Panc1 (cell line): ENCODE measurements at places on chromosomes 6 and 20.
A peak's percentile ranks its signal among the peaks of the same experiment; 100 is the strongest.

DNA sequence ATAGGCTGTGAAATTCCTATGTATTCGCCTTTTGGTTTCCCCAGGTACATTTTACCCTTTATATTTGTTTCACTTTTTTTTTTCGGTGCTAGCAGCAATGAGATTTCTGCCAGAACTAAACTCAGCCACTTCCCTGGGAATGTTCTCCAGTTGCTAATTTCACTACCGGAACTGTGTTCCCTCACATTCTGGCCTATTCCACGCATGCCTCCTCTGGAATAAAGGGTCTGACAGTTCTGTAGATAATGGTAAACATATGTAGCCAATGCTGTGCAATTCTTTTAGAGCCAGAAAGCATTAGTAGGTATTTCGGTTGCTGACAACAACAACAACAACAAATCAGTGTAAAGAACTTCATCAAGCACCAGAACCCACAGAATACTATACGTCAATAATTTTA, 96.1 kb upstream of the TBX18 start:
- H3K4me1 ChIP-seq: no peaks in the 10 kb centered on the region
- H3K27ac ChIP-seq: no peak overlapping the region
- DNase-seq: no peak
- no peaks in the 10 kb centered on the region for H3K27me3 ChIP-seq
- no peak overlapping the region for H3K4me3 ChIP-seq
- H3K36me3 ChIP-seq: no peaks in the 10 kb centered on the region

GRCh38 chr6:163183806-163184205, 230.7 kb upstream of the QKI start:
- H3K27ac ChIP-seq: no peak overlapping the region; the same call in 1 of the 2 replicates
- no peaks in the 10 kb centered on the region for H3K36me3 ChIP-seq
- no peak for DNase-seq
- H3K27me3 ChIP-seq: no peaks in the 10 kb centered on the region

GRCh38 chr6:5898563-5898962, 108.2 kb downstream of the NRN1 start:
- no peaks in the 10 kb centered on the region for H3K4me1 ChIP-seq
- no peaks in the 10 kb centered on the region for H3K27me3 ChIP-seq
- no peaks in the 10 kb centered on the region for H3K36me3 ChIP-seq
- H3K4me3 ChIP-seq: no peak overlapping the region

DNA sequence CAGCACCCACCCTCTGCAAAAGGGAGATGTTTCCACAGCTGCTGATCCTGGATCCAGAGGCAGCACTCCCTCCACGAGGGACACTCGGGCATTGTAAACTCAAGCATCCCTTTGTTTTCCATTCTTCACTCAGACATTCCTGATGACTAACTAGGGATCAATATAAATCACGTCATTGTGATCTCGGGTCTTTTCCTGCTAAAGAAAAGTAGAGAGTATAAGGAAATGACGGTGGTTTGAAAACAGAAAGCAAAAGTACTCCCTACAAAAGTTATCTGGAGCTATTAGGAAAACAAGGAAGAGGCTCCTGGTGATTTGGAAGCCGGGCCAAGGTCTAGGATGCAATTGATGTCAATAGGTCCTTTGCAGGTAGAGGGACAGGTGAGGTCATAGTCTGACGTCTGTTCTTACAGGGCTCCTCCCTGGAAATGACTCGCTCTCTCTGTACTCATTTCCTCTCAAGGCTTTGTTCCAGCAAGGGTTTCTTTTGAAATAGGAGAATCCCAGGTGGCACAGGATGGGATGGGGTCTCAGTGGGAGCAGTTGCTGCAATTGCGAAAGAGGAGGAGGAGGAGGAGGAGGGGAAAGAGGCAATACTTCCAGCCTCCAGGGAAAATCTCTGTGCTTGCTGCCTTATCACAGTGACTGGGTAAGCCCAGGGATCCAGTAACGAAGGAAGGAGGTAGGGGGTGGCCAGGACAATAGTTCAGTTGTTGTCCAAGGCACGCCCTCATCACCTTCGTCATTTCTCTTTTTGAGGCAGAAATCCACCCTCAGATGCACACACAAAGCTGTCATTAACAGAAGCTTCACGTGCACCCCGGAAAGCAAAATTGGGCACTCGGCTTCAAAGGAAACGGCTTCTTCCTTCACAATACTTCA, 222.8 kb downstream of the LY86 start:
- H3K4me1 ChIP-seq: peaks cover 5% of the 10 kb centered on the region; the same call in 1 of the 2 replicates
- H3K4me3 ChIP-seq: peak overlapping the region; percentile 43
- no peak overlapping the region for H3K27ac ChIP-seq
- peak; percentile 43 for DNase-seq
- H3K36me3 ChIP-seq: no peaks in the 10 kb centered on the region
- H3K27me3 ChIP-seq: 0 out of 2 replicates have a peak, but pooled peaks cover 2% of the 10 kb centered on the region

GRCh38 chr6:145400508-145400907, 334.8 kb downstream of the EPM2A start:
- no peaks in the 10 kb centered on the region for H3K36me3 ChIP-seq
- H3K4me3 ChIP-seq: no peak overlapping the region
- no peaks in the 10 kb centered on the region for H3K27me3 ChIP-seq
- no peaks in the 10 kb centered on the region for H3K4me1 ChIP-seq
- DNase-seq: no peak

- H3K27me3 ChIP-seq: no peaks in the 10 kb centered on the region
- no peak overlapping the region for H3K4me3 ChIP-seq
- no peak for DNase-seq
- no peak overlapping the region for H3K27ac ChIP-seq
- no peaks in the 10 kb centered on the region for H3K36me3 ChIP-seq
These were observed 350.8 kb downstream of the RNGTT start for GRCh38 chr6:88612631-88613030.

- H3K4me3 ChIP-seq: no peak overlapping the region
- no peaks in the 10 kb centered on the region for H3K36me3 ChIP-seq
- H3K27ac ChIP-seq: no peak overlapping the region
- no peaks in the 10 kb centered on the region for H3K27me3 ChIP-seq
- DNase-seq: no peak
These were observed 526.7 kb upstream of the ADGRB3 start for GRCh38 chr6:68108233-68108835.

DNA sequence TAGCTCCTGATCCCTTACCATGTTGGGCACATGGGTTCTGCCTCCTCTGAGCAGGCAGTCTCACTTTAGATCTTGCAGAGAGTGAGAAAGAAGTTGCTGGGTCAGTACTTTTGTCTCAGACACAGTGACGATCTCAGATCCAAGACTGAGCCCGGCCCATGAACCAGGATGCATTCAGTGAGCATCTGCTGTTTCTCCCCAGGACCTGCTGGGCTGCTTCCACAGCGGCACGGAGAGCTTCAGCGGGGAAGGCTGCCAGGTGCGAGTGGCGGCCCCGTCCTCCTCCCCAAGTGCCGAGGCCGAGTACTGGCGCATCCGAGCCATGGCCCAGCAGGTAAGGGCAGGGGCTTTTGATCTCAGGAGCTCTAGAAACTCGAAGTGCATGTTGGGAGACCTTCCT, 53.9 kb upstream of the SMIM28 start:
- no peak overlapping the region for H3K4me3 ChIP-seq
- DNase-seq: no peak
- no peaks in the 10 kb centered on the region for H3K27me3 ChIP-seq
- no peaks in the 10 kb centered on the region for H3K4me1 ChIP-seq

- H3K4me1 ChIP-seq: no peaks in the 10 kb centered on the region
- DNase-seq: no peak
- no peak overlapping the region for H3K27ac ChIP-seq
- no peaks in the 10 kb centered on the region for H3K36me3 ChIP-seq
- H3K27me3 ChIP-seq: no peaks in the 10 kb centered on the region; the same call in 1 of the 2 replicates
These were observed 18.0 kb downstream of the HECA start for GRCh38 chr6:139152892-139153271.

DNA sequence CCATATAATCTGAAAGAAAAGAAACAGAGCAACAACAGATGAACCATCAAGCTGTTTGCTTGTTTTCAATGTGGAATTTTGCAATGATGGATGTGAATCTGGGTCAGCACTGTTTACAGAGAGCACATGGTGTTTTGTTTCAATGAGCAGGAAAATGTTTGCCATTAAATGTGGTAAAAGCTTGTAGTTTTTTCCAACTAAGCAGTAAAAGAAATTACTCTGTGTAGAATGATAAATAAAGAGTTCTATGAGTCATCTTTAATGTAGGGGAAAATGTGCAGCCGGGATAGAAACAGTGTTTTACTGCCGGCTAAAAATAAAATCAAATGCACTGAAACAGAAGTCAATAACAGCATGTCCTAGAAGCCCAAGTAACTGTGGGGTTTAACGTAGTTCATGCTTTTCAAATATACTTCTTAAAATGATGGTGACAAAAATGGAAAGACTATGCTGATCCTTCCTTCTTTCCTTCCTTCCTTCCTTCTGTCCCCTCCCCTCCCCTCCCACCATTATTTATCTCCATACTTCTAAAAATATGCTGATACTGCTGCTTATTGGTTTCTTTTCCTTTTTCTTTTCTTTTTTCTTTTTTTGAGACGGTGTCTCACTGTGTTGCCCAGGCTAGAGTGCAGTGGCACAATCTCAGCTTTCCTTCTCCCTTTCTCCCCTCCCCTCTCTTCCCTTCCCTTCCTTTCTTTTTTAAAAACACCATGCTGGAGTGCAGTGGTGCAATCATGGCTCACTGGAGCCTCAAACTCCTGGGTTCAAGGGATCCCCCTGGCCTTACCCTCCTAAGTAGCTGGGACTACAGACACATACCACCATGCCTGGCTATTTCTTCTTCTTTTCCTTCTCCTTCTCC, 6.3 kb upstream of the NAA20 start:
- peaks cover 14% of the 10 kb centered on the region for H3K4me1 ChIP-seq
- no peak for DNase-seq
- no peak overlapping the region for H3K4me3 ChIP-seq
- no peaks in the 10 kb centered on the region for H3K27me3 ChIP-seq

GRCh38 chr6:155694419-155694790, 238.8 kb upstream of the NOX3 start:
- H3K4me3 ChIP-seq: no peak overlapping the region
- H3K27ac ChIP-seq: no peak overlapping the region
- DNase-seq: no peak
- no peaks in the 10 kb centered on the region for H3K27me3 ChIP-seq

DNA sequence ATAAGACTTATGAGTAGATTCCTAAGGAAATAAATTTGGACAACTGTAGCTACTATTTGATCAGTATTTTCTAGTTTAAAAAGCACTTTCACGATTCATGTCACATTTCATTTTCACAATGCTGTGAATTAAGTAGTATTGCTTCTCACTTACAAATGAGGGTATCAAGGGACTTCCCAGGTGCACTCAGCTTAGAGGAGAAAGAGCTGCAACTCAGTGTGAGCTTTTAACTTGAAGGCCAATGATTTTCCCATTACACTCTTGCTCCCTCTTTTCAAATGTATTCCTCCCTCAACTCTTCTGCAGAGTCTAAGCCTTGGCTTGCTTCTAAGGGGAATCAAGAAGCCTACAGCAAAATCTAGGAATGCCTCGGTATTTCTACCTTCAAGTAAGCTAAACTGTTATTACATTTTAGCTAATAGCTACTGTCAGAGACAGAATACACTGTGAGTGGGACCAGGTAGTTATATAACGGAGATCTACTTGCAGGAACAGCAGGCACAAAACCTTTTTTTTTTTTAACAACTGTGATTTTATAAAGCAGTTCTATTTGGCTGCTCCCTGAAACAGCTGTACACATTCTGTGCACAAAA, 339.0 kb downstream of the SYNE1 start:
- H3K36me3 ChIP-seq: no peaks in the 10 kb centered on the region
- no peaks in the 10 kb centered on the region for H3K27me3 ChIP-seq
- no peaks in the 10 kb centered on the region for H3K4me1 ChIP-seq
- no peak overlapping the region for H3K4me3 ChIP-seq

DNA sequence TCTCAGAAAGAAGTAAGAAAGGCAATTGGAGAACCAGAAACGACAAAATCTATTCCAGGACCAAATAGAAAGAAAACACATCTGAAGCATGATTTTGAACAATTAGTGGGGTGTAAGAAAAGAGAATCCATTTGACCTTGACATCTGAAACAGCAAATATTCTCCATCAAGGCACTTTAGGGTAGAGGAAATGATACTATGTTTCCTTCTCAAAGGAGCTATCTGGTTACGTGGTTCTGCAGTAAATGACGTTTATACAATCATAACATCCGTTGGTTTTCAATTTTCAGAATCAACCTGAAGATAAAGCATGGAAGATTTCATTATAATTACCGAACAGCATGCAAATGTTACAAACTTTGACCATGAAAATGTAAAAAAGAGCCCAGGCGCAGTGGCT, 8.2 kb upstream of the SIGLEC1 start:
- no peak for DNase-seq
- H3K4me1 ChIP-seq: no peaks in the 10 kb centered on the region
- H3K4me3 ChIP-seq: no peak overlapping the region

DNA sequence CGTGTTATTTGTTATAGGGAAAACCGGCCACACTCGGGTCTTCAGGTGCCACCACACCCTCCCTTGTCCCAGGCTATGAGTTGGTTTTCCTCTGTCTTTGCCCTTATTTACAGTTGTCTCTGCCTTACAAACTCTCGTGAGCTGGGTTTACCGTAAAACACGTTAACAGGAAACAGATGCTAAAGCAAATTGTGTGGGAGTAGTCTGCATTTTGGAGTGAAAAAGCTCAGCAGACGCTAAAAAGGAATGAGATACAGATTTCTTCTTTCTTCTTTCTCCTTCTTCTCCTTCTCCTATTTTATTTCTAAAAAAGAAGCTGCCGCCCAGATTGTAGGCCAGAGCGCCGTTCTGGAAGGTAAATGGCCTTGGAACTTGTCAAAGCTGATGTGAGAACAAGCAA, 51.9 kb downstream of the APCDD1L start:
- no peaks in the 10 kb centered on the region for H3K27me3 ChIP-seq
- H3K27ac ChIP-seq: no peak overlapping the region
- H3K4me3 ChIP-seq: no peak overlapping the region
- H3K4me1 ChIP-seq: no peaks in the 10 kb centered on the region
- no peaks in the 10 kb centered on the region for H3K36me3 ChIP-seq

DNA sequence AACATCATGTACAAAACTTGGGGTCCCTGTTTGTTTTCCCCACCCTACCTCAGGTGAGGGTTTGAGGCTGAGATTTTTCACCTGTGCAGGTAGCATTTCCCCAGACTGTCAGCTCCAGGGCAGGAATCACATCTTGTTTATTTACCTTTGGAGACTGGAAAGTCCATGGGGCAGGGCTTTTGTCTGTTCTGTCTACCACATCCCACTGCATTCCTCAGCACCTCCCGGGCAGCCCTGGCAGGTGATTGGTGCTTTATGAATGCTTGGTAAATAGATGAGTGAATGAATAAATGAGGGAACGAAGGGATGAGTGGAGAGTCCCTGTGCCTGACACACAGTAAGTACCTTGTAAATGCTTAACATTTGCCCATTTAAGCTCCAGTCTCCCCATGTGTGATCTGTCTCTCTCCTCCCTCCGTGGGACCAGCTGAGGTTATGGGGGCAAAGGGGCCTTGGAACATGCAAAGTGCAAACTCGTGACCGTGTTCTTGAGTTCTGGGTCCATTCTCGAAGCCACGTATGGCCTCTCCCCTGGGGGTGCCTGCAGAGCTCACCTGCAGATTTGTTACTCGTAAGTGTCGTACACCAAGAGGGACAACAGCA, 69.7 kb upstream of the PMEPA1 start:
- DNase-seq: no peak
- H3K4me3 ChIP-seq: no peak overlapping the region
- no peaks in the 10 kb centered on the region for H3K36me3 ChIP-seq
- no peaks in the 10 kb centered on the region for H3K4me1 ChIP-seq
